Germinal center (tissue), 1 donor: ENCODE measurements at places on chromosomes 16 and 17.

GRCh38 chr17:45363498-45363897 is 46.7 kb upstream of the MAP3K14 start:
- DNase-seq: no peak

GRCh38 chr16:70759666-70760065 is 41.3 kb downstream of the VAC14 start:
- no peak for DNase-seq

GRCh38 chr16:17496891-17497290 is 26.1 kb upstream of the XYLT1 start:
- no peak for DNase-seq

DNA sequence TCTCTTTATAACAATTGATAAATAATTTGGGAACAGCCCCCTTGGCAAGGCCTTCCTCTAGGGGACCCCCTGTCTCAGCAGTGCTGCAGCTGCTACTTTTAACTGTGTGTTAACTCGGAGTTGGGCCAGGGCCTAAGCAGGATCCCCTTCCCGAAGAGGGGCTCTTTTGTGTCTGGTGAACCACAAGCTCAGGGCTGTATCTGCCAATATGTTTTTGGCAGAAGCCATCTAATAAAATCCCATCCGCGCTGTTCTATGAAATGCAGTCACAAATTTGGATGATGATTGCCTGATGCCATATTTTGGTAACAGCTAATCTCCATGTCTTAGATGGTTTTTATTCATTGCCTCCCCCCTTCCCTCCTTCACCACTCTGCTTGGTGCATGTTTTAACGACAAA is 267.7 kb downstream of the FTO start:
- no peak for DNase-seq

DNA sequence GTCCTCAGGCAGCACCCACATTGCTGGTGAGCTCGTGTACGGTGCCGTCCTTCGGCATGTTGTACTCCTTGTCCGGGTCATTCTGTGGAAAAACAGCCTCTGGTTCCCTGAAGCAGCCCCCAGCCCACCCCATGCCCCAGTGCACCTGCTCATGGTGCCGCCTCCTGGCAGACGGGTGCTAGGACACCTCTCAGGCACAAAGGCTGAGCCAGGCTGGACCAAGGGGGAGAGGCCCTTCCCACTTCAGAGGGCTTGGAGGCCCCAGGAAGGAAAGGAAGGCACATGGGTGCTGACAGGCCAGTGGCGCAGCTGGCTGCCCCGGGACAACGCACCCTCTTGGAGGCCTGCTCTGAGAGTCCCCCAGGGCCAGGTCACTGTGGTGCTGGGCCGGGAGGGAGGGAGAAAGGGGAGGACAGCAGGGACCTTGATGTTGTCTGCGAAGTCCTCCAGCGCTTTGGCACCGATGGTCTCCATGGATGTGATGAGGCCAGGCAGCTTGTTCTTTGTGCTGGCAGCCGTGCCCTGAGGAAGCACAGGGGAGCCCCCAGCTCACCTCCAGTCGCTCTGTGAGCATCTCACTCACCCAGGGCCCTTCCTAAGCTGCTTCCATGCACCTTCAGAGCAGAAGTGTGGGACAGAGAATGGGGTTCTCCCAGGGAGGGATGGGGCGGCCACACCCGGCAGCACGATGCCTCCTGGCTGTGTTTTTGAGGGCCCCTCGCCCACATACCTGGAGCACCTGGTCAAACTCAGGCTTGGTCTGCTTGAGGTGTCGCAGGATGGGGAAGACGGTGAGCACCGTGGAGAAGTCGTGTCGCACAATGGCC is 9.3 kb downstream of the ZACN start:
- DNase-seq: no peak

- no peak for DNase-seq
Measured at GRCh38 chr17:38455288-38455915, 27.1 kb downstream of the ARHGAP23 start.

GRCh38 chr16:3980253-3981111 is 100.0 kb upstream of the CREBBP start:
- no peak for DNase-seq

- no peak for DNase-seq
Measured at GRCh38 chr17:72795941-72796340, 296.5 kb downstream of the SLC39A11 start.

- no peak for DNase-seq
Measured at GRCh38 chr16:51839727-51840462, 688.8 kb upstream of the SALL1 start.

DNA sequence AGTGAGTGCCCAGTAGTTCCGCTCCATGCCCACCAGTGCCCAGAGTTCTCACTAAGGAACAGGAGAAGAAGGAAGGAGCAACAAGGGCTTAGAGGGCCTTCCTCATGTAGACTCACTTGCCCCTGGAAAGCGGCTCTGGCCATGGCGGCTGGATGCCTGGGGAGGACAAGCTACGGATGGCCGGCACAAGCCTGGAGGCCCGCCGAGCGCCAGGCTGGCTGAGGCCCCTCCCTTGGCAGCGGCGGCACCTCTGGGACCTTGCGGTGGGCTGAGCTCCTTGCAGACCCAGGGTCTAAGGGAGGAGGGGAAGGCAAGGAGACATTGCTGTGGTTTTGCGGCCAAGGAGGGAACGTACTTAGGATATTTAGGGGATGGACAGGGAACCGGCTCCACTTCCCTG is 160.1 kb downstream of the SALL1 start:
- DNase-seq: no peak

DNA sequence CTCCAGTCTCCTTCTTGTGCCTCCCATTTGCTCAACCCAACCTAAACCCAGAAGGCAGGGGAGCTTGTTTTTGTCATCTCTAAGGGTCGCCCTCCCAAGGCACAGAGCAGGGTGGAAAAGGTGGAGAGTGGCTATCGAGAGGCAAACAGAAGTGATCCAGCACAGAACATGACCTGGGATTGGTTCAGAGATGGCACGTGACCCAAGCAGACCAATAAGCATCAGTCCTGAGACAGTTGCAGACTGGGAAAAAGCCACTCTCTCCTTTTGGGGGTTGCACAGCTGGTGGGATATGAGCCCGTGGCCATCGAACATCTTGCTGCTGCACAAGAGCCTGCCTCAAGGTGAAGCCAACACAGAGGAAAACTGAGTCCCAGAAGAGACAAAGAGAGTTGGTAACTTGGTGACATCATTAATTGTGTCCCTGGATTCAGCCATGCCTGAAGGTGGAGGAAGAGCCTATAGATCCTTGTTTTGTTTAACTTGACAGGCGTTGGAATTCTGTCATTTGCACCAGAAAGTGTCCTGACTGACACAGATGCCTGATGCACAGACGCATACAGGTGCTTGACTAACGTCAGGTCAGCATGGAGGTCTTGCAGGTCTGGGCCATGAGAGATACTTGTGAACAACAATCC is 28.2 kb upstream of the CSNK2A2 start:
- no peak for DNase-seq

GRCh38 chr17:77182205-77183172 is 41.7 kb downstream of the SEC14L1 start:
- DNase-seq: peak; percentile 24

GRCh38 chr17:32588982-32589381 is 102.2 kb downstream of the CDK5R1 start:
- no peak for DNase-seq

- DNase-seq: no peak
Measured at GRCh38 chr17:55336426-55336825, 71.7 kb downstream of the HLF start.

GRCh38 chr17:77011173-77012011 is 129.4 kb upstream of the SEC14L1 start:
- no peak for DNase-seq

DNA sequence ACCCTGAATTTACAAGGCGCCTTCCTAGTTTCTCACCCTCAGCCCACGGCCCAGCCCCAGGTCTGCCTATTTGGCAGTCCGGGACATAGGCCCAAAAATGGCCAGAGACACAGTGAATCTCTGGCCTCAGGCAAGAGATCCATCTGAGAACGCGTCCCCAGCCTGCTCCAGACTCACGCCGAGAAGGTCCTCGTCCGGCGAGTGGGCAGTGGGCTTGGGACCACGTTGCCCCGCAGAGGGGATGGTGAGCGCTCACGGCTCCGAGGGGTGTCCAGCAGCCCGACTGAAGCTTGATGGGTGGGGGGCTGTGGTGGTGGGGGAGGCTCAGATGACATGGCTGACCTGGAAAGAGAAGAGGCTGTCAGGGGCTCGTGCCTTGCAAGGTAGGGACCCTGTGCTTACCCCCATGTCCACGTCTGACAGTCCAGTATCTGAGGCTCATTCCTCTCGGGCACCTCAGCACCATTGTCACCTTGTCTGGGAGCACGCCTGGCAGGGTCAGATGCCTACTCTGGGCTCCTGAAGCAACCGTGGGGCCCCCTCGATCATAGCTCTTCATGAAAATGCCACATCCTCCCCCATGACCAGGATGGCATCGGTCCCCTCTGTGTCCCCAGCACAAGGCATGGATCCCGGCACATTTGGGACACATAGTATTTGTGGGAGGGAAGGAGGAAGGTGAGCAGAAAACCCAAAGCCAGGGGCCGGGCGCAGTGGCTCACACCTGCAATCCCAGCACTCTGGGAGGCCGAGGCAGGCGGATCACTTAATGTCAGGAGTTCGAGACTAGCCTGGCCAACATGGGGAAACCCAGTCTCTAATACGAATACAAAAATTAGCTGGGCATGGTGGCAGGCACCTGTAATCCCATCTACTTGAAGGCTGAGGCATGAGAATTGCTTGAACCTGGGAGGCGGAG is 9.6 kb downstream of the CARHSP1 start:
- DNase-seq: no peak

DNA sequence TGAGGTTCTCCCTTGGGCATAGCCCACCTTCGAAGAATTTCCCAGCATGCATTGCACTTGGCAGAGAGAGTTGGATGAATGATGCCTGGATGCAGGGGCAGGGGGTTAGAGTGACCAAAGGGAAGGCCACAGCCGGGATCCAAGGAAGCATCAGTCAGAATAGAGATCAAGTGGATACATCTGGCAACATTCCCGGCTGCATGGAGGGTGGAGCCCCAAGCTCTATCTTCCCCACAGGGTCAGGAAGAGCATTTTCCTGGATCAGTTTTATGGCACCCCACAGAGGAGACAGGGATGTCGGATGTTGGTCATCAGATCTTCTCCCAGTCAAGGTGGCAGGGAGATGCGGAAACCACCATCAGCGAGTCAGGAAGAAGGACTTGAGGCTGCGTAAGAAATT is 13.0 kb downstream of the PIRT start:
- no peak for DNase-seq

DNA sequence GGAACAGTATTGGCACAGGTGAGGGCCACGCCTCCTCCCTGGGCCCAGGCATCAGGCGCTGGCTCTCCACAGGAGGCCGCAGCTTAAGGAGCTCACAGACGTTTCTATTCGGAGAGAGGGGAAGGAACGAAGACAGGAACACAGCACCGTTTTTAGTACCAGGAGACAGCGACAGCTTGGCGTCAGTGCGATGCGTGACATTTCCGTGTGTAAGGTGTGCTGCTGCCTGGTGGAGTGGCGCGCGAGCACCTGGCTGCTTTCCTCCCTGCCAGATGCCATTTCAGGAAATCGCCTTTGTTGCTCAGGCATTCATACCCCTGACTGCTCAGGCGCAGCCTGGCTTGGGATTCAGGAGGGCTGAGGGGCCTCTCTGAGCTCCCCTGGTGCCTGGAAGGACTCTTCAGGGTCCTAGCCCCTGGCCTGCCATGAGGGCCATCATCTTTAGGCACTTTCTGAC is 367.5 kb downstream of the CPPED1 start:
- DNase-seq: no peak

GRCh38 chr17:72640415-72641165 is 451.9 kb downstream of the SLC39A11 start:
- DNase-seq: no peak

- DNase-seq: no peak
Measured at GRCh38 chr17:75474736-75475135, 18.3 kb downstream of the TMEM94 start.

- no peak for DNase-seq
Measured at GRCh38 chr17:16888413-16889087, 83.4 kb downstream of the TNFRSF13B start.

DNA sequence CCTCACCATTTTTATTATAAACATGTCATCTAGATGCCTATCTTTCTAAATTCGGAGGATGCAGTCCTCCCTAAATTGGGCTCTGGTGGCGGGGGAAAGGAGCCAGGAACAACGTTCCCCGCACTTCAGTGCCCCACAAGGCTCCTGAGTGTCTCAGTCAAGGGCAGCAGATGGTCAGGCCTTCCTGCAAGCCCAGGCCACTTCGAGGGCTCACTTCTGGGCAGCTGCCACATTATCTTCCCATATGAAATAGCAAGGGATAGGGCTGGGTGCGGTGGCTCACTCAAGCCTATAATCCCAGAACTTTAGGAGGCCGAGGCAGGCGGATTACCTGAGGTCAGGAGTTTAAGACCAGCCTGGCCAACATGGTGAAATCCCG is 32.3 kb downstream of the FBXO31 start:
- no peak for DNase-seq

- DNase-seq: no peak
Measured at GRCh38 chr16:47144559-47144877, 773 bp upstream of the NETO2 start.

- peak; percentile 34 for DNase-seq
Measured at GRCh38 chr17:45018848-45019711, 32.4 kb downstream of the DCAKD start.

DNA sequence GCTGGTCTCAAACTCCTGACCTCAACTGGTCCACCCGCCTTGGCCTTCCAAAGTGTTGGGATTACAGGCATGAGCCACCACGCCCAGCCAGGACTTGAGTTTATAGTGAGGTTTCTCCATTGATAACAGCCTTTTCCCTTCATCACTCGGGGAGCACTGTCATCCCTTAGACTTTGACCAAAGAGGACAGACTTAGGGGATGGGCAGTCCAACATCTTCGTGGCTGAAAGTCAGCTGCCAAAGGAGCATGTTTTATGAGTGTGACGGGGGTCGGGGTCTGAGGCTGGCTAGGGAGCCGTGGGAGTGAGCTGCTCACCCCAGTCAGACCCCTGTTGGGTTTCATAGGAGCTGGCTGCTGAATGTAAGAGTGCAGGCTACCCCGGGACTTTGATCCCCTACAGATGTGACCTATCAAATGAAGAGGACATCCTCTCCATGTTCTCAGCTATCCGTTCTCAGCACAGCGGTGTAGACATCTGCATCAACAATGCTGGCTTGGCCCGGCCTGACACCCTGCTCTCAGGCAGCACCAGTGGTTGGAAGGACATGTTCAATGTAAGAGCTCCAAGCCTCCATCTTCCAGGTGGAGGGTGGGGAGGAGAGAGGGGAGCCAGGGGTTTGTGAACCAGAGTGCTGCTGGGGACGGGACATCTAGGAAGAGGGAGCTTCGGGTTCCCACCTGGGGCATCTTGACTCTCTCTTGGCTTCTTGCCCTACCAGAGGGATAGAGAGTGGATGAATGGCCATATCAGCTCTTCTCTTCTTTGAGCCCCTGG is 3.1 kb downstream of the DHRS11 start:
- no peak for DNase-seq

DNA sequence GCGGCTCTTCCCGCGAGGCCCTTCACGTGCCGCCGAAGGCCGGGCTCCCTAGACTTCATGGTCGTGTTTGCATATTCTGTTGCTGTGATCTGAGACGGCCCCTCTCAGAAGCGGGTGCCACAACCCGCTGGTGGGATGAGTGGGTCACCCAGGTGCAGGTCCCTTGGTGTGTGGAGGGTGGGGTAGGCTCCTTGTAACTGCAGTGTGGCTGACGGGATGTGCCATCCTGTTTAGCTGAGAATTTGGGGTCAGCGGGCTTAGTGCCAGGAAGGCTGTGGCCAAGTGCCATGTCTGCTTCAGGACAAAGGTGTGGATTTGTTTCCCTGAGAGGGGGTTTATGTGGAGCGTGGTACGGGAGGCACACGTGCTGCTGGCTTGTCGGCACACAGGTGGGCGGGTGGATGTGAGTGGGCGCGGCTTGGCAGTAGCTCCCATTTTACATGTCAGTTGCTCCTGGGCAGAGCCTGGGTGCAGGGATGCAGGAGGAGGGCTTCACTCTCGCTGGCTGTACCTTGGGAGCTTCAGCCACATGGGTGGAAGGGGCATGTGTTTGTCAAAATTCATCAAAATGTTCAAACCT is 9.2 kb upstream of the WFIKKN1 start:
- DNase-seq: no peak
